NCI-H1694 treated with DMSO at 0.1 percent for 48 hours (cell line): ENCODE measurements at places on chromosomes 5 and 9.
A peak's percentile ranks its signal among the peaks of the same experiment; 100 is the strongest.

DNA sequence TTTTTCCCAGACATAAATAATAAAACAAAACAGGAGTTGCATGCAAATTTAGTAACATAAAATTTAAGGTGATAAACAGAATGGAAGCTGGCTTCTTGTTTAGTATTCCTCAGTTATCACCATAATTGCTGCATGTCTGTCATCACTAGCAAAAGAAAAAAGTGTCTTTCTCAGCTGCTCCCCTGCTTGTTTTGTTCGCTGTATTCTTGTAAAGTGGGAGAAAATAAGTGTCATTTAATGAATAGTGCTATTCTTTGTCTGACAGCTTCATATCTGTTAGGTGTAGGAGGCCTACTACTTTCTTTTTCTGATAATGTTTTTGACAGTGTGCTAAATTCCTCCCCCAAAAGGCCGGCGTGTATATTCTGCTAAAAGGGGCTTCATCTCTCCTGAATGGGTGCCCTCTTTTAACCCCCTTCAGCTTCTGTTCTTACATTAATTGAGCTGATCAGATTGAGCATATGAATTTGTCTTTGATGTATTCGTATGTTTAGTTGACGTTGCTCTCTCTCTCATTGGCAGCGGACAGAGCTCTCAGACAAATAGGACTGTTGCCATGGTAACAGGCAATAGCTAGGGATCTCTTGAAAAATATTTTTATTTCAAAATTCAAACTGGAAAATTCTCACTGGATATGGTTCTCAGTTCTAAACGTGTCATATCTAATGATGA lies 303.8 kb downstream of the KIAA0825 start:
- DNase-seq, result no peak

DNA sequence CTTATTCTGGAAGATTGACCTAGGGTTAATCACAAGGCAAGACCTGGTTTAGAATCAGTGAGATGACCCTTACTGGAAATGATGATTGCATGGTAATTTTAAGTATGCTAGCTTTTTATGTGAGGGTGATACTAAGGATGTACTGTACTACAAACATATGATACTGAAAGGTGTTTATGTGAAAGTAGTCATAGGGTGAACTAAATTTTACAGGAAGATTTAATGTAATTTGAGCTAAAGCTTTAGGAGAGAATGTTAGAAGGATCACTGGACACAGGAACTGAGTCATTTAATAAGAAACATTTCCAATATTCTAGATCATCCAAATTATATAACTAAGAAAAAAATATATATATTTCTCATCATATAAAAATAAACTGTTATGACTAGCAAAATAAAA lies 197.2 kb downstream of the COX7C start:
- DNase-seq, result no peak

- DNase-seq, result no peak
These were observed 53.3 kb downstream of the SEMA6A start for GRCh38 chr5:116521173-116521872.

- no peak for DNase-seq
These were observed 23.7 kb upstream of the PDE8B start for GRCh38 chr5:77186652-77187370.

DNA sequence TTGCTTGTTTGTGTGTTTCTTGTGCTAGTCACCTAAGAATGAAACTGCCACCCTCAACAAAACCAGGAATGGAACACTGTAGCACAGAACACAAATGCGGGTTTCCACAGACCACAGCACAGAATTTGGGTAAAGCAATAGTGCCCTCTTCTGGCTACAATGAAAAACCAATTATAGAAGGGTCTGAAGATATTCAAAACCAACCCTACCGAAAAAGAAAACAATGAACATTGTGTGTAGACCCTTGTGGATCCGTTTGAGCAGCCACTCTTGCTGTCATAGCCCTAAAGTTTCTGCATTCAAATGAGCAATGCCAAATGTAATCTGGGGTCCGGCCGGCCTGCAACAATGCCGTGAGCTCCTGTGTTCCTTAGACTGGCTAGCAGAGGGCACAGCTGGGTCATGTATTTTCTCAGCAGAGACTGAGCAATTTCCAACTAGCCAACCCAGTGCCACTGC lies 8.3 kb upstream of the ENC1 start:
- DNase-seq, result peak; percentile 75

DNA sequence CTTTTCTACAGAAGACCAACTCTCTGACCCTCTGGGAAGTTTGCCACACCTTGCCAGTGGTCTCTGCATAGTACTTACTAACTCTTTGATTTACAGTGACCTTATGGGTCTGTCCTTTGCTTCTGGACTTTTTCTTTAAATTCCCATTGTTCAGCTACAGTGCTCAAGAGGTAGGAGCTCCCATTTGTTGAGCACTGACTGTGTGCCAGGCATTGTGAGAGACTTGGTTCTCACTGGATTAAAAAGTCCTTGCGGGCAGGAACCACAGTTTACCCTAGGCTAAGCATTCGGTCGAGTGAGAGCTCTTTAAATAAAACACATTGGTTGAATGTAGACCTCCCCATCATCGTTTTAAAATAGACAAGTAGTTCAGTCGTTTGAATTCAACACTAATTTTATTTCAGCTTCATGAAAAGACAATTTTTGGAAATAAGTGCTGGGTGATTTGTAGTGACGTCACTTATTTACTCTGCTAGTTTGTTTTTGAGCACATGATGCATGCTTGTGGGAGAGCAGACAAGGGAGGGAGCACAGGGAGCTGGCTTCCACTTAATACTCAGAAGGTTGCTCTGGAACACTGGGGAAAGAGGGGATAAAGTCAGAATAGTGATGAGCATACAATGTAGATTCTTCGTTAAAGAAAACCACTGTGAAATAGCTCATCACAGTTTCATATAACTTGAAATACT lies 27.1 kb downstream of the RASGRF2 start:
- no peak for DNase-seq

DNA sequence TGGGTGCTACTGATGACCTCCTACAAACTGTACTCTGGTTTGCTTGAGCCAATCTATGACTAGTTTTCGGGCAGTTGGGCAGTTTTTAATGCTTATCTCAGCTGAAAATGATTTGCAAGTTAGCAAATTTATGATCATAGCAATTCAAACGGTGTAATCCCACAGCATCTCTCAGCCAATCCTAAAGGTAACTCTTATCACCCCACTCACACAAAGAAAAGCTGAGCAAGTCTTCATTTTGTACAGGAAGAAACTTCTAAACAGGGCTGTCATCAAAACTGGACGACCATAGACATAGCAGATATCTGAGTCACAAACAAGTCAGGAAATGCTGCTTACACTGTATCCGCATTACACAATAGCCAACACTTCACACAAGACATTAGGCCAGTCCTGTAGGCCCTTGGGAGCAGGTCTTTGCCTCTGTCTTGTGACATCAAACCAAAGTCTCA lies 2.6 kb upstream of the ENC1 start:
- DNase-seq, result no peak

DNA sequence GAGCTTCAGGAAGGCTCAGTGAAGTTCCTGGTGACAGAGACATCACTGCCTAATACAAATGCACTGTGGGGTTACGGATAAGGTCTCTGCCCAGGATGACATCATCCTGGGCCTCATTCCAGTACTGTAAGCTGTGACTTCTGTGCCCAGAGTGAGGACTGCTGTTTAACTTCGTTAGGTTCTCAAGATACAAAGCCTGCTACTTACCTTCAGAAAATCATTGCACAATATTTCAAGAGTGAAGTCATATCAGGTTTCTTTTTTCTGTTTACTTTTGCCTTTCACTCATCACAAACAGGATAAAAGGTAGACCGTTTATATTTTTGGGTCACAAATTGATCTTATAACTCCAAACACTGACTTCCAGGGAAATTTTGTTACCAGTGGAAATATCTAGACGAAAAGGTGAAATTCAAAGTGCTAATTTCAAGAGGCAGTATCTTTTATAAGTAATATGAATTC lies 241.2 kb downstream of the PIK3R1 start:
- DNase-seq, result no peak

- DNase-seq, result no peak
These were observed 2.0 kb downstream of the TMEM8B start for GRCh38 chr9:35831040-35831439.

- no peak for DNase-seq
These were observed 31.5 kb downstream of the GALNT12 start for GRCh38 chr9:98838868-98839565.

DNA sequence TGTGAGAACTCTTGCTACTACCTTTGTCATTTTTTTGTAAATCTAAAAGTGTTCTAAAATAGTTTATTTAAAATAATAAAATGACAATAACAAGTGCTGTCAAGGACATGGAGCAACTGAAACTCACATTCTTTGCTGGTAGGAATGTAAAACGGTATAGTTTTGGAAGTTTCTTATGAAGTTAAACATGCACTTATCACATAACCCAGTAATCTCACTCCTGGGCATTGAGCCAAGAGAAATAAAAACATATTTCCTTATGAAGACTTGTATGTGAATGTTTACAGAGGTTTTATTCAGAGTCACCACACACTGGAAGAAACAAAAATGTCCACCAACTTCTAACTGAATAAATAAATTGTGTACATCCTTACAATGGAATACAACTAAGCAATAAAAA lies 46.0 kb upstream of the COL15A1 start:
- DNase-seq, result no peak

DNA sequence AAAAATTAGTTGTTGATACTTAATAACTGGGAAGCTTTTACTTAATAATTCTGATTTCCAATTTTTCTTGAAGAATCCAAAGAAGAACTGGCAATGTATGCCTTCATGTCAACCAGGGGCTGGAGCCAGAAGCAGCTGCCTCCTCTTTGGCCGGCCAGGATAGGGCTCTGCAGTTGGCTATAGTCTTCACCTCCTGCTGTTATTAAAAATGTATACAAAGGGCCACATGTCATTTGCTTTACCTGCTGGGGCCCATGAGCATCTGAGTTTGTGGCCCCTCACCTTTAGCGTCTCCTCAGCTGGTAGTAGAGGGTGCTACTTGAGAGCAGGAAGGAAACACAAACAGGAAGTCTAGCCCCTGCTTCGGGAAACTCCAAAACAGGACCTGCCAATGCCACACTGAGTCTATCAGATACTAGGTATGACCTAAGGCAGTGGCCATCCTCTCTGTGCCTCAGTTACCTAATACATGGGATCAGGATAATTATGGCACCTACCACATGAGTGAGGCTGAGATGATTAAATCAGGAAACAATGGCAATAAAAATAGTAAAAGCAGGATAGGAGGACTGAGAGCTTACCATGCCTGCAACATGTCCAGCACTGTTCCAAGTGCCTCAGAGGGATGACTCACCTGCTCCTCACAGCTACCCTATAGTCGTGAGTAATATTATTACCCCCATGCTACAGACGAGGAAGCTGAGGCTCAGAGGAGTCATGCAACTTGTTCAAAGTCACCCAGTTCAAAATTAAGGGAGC lies 21.3 kb downstream of the CCDC69 start:
- no peak for DNase-seq

- no peak for DNase-seq
These were observed 170.3 kb downstream of the PJA2 start for GRCh38 chr5:109239456-109239855.

DNA sequence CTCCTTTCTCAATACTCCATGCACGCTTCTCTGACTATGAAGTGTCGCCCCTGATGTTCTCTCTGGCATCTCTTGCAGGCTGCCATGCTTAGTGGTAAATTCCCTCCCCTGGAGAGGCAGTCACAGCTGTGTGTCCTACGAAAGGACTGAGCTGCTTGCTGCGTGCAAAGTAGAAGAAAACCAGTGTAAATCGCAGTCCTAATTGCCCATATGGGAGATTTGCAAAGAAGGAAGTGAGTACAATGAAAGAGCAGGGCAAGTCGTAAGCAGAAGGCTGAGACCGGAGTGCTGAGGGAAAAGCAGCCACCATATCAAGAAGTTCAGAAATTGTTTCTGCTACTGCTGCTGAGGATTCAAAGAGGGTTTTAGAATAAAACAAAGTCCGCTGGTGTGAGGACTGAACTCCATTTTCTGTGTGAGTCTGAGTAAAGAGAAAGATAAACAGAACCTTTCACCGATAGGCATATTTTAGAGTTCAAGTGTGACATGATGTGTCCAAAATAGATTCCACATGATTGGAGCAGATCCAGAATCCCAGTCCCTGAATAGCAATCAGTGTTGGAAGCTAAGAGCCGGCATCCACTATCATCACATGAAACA lies 507.8 kb upstream of the MPDZ start:
- DNase-seq, result no peak

DNA sequence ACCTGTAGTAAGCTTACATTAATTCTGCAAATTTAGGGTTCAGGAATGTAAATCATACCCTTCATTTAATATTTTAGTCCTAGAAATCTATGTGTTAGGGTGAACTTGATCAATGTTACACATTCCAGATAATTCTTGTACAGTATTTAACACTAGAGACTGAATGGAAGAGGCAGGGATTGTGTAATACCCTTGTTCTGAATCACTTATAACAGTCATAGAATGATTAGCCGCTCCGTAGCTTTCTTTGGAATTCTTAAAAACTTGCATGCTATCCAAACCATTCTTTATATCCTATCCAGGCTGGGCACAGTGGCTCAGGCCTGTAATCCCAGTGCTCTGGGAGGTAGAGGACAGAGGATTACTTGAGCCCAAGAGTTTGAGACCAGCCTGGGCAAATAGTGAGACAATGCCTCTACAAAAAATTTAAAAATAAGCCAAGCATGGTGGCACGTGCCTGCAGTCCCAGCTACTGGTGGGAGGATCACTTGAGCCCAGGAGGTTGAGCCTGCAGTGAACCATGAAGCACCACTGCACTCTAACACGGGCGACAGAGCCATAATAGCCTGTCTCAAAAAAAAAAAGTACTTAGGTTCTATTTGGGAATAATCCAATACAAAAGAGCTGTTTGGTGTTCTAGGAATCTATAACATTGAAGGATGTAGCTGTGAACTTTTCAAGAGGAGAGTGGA lies 8.3 kb downstream of the ZNF483 start:
- DNase-seq, result no peak

GRCh38 chr5:27868292-27868691 lies 829.9 kb upstream of the CDH9 start:
- DNase-seq, result no peak

- no peak for DNase-seq
These were observed 186.3 kb downstream of the SGCD start for GRCh38 chr5:156513123-156513815.

GRCh38 chr9:122218071-122218934 lies 10.5 kb downstream of the LHX6 start:
- no peak for DNase-seq

- DNase-seq, result no peak
These were observed 91.0 kb upstream of the SH3PXD2B start for GRCh38 chr5:172545291-172545801.

DNA sequence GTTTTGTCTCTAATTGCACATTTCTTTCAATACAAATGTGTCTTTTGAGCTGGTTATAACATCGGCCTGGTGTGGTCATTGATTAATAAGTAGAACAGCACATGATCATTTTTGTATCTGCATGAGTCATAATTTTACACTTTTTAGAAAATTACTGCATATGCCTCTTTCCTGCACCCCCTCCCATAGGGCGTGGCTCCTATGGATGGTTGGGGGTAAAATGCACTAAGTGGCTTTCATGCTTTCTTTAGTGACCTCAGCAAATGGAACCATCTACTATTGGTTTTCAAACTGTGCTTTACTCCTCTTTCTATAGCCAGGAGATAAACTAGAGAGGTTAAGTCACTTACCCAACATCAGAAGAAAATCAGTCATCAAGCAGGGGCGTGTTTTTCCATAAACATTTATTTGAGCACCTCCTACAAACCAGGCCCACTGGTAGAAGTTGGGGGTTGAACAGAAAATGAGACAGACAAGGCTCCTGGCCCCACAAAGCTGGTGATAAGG lies 3.8 kb downstream of the ANXA6 start:
- no peak for DNase-seq

- no peak for DNase-seq
These were observed 70.4 kb upstream of the DAB2 start for GRCh38 chr5:39495227-39495626.
